SJCRH30 (cell line): ENCODE measurements at places on chromosomes 12 and 14. TPM values are rescaled to one million over a fixed set of nuclear protein-coding genes. Genes with fewer than 3 reads are reported as not detected.

- H3K27me3 ChIP-seq = no peaks in the 10 kb centered on the region
- no peak overlapping the region for H3K4me3 ChIP-seq
- H3K27ac ChIP-seq = no peak overlapping the region
- no peaks in the 10 kb centered on the region for H3K36me3 ChIP-seq
- peak; percentile 18 for DNase-seq
These were observed 4.4 kb upstream of the TDRD9 start for GRCh38 chr14:103923863-103924262.

GRCh38 chr12:110717037-110717436 is 25.7 kb downstream of the PPP1CC start:
- no peak overlapping the region for H3K4me3 ChIP-seq
- peaks cover 3% of the 10 kb centered on the region; the same call in 1 of the 2 replicates for H3K4me1 ChIP-seq
- H3K27me3 ChIP-seq = no peaks in the 10 kb centered on the region

DNA sequence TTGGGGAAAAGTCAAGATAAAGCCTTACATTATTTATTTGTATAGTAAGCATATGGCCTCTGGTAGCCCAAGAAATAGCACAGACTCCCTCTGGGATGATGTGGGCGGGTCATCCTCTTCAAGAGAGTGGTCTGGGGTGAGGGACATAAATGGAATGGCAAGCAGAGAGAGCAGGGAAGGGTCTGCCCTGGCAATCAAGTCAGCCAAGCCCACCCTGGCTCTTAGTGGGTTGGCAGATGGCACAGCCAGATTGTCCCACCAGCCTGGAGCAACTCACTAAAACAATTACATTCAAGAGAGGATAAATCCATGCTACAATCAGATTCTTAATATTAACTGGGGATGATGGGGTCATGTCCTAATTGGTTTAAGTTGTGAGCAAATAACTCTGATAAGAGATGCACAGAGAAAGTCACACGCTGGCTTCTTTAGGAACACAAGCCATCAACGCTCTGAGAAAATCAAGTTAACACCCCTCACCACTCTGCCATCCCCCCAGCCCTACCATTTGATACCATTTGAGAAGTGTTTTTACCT is 2.8 kb upstream of the PELI2 start:
- no peaks in the 10 kb centered on the region for H3K27me3 ChIP-seq
- DNase-seq = no peak
- no peak overlapping the region for H3K4me3 ChIP-seq
- no peak overlapping the region for H3K27ac ChIP-seq
- no peaks in the 10 kb centered on the region for H3K36me3 ChIP-seq
- no peaks in the 10 kb centered on the region for H3K4me1 ChIP-seq

DNA sequence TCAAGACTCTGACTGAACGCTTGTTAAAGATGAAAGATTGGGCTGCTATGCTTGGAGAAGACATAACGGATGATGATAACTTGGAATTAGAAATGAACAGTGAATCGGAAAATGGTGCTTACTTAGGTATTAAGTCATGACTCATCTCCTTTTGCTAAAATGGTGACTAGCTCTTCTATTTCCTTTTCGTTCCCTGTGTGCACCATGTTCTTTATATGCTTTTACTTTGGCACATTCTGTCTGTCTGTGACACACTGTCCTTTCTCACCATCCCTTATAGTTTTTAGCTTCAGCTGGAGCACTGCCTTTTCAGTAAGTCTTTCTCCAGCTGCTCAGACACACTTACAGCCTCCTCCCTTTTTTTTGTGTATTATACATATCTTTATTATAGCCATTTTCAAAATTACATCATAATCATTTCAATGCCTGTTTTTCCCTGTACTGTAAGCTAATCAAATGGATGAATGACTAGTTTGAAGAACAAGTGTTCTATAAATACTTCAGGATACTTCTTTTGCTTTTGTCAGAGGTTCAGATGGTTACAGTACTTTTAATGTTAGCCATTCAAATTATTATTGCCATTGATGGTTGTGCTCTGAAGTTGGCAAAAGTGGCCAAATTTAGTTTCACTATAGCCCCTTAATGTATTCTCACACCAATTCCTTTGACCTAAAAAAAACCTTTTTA is 68.6 kb downstream of the MIA2 start:
- H3K27ac ChIP-seq = no peak overlapping the region
- no peak for DNase-seq
- H3K36me3 ChIP-seq = peaks cover 18% of the 10 kb centered on the region
- H3K27me3 ChIP-seq = no peaks in the 10 kb centered on the region

- peaks cover 13% of the 10 kb centered on the region for H3K36me3 ChIP-seq
- no peak overlapping the region for H3K27ac ChIP-seq
- H3K27me3 ChIP-seq = no peaks in the 10 kb centered on the region
- no peak for DNase-seq
These were observed 49.7 kb upstream of the TRAF3 start for GRCh38 chr14:102727336-102728095.

- H3K4me1 ChIP-seq = peaks cover 17% of the 10 kb centered on the region
- no peak overlapping the region for H3K27ac ChIP-seq
- H3K4me3 ChIP-seq = no peak overlapping the region
These were observed 17.8 kb upstream of the HIF1A start for GRCh38 chr14:61677479-61677878.

The CMKLR1 gene
- 0.04 TPM in 1 of 2 replicates, not detected in the other for total RNA-seq

DNA sequence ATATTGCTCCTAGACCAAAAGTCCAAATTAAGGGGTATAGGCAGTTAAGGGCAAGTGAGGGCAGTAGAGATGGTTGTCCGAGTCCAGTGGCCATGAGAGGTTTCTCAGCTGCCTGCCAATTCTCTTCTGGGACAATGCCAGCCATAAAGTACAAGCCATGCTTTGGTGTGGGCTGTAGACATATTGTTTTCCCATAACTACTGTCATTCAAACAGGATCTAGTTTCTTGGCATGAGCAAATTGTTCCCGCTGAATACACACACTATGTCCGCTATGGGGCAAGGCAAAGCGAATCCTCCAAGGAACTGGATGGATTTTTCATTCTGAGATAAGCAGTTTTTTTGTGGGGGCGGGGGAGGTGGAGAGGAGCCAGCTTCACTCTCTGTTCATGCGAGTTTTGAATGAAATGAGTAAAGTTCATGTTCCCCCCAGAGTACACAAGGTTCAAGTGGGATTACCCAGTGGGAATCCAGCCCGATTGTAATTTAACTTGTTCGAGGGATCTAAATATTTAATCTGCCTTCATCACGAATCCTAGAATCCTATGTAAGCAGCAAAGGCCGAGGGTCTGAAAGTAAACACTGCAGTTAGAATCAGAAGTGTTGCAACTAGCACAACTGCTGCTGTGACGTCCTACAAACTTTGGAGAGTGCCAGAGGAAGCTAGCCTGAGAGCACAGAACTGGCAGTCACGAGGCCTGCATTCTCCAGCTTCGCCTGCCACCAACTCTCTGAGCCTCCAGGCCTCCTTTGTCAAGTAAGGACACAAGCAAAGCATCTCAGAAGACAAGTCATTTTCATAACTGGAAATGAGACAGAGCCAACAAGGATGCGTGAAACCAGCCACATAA is 137.0 kb downstream of the CRADD start:
- H3K4me1 ChIP-seq = peaks cover 15% of the 10 kb centered on the region
- H3K4me3 ChIP-seq = no peak overlapping the region
- no peak for DNase-seq
- H3K36me3 ChIP-seq = no peaks in the 10 kb centered on the region

DNA sequence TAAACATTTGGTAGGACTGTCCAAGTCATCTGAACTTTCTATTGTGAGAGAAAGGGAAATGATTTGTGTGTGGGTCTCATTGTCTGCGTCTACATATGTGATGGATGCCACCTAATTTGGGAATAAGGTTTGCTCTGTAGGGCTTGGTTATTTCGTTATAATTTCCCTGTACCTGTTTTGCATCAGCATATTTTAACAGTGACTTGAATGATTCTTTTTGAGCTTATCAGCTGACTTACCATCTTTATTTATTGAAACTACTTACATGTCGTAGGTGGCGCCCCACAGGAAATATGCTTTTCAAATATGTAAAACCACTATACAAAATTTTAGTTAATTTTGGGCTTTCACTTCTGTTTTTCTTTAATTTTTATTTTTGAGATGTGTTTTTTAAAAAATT is 56.5 kb upstream of the BCAT1 start:
- H3K36me3 ChIP-seq = no peaks in the 10 kb centered on the region
- no peak for DNase-seq
- no peaks in the 10 kb centered on the region for H3K4me1 ChIP-seq
